Foreskin fibroblast (primary cell): ENCODE measurements at places on chromosomes 3 and 15.

DNA sequence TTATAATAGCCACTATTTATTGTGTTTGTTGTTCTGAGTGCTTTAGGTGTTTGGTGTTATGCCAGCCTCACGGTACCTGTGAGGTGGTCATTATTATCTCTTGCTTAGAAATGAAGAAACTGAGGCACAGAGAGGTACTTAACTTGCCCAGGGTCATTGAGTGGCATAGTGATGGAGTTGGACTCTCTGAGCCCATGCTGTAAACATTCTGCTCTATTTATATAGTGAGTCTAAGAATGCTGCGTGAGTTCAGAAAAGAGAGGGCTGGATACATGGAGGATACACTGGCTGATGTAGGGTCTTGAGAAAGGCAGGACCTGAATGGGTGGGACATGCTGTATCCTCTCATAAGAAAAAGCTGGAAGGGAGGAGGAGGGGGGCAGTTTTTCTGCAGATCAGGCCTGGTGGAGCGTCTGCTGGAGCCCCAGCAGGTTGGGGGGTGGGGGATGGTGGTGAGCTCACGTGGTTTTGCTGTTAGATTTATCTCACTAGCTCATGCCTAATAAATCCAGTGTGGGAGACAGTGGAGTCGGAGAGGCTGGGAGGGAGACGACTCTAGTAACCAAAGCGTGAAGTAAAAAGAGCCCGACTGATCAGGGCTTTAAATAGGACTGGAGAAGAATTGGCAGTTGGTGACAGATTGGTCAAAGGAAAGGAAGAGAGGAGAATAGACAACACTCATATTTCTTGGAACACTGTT is 16.0 kb downstream of the MED12L start:
- DNase-seq, result no peak

DNA sequence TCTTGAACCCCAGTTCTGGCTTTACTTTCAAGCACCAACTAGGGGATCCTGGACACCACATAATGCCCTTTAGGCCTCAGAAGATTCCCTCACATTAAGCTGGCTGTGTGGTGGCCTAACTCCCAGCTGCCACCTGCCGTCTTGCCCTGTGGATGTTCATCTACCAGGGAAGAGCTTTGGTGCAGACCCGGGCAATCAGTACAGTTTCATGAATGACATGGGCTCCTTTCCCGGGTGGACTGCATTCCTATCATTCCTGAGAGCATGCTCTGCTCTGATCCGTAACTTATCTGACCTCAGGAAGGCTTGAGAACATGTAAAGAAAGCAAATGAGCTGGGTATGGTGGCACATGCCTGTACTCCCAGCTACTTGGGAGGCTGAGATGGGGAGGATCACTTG is 50.0 kb upstream of the GSK3B start:
- peak; percentile 35 for DNase-seq

- DNase-seq, result no peak
These were observed 92.8 kb downstream of the EOMES start for GRCh38 chr3:27629366-27629765.

- no peak for DNase-seq
These were observed 4.3 kb downstream of the TLR9 start for GRCh38 chr3:52221141-52221562.

- peak; percentile 56 for DNase-seq
These were observed 51.0 kb downstream of the VGLL4 start for GRCh38 chr3:11592445-11593298.

- DNase-seq, result no peak
These were observed 41.2 kb downstream of the SLC2A2 start for GRCh38 chr3:170985304-170985703.

GRCh38 chr15:74302821-74303359 is 64.6 kb downstream of the CYP11A1 start:
- DNase-seq, result peak; percentile 46

GRCh38 chr3:68363796-68364195 is 568.6 kb downstream of the TAFA4 start:
- no peak for DNase-seq

GRCh38 chr15:67080118-67080899 is 14.9 kb downstream of the SMAD3 start:
- peak; percentile 79 for DNase-seq

GRCh38 chr3:10505050-10505790 is at the start of gene ATP2B2:
ATP2B2 (minus strand) TSS chr3:10505586; CDS start chr3:10449543, 56,043 bp downstream.
- DNase-seq, result peak; percentile 35

GRCh38 chr15:80404761-80405553 is 775 bp downstream of the ARNT2 start:
- DNase-seq, result peak; percentile 24

GRCh38 chr3:106332129-106332528 is 463.3 kb upstream of the CBLB start:
- DNase-seq, result no peak

GRCh38 chr3:50971487-50971924 is 296.8 kb downstream of the DOCK3 start:
- peak; percentile 6 for DNase-seq

DNA sequence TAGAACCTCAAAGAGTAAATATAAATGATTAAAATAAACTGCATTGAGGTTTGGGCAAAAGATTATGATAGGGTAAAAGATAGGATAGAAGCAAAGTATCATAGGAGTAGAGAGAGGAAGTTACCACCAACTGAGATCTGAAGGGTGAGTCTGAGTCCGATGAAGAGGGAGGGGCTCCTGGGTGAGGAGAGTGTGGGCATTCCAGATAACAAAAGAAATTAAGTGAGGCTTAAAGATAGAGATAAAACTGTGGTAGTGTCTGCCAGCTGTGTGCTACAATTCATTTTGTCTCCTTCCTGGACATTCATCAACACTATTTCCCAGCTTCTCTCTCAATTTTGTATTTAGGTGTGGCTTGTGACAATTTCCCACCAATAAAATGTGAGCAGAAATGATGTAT is 343.0 kb upstream of the PLSCR5 start:
- DNase-seq, result no peak

DNA sequence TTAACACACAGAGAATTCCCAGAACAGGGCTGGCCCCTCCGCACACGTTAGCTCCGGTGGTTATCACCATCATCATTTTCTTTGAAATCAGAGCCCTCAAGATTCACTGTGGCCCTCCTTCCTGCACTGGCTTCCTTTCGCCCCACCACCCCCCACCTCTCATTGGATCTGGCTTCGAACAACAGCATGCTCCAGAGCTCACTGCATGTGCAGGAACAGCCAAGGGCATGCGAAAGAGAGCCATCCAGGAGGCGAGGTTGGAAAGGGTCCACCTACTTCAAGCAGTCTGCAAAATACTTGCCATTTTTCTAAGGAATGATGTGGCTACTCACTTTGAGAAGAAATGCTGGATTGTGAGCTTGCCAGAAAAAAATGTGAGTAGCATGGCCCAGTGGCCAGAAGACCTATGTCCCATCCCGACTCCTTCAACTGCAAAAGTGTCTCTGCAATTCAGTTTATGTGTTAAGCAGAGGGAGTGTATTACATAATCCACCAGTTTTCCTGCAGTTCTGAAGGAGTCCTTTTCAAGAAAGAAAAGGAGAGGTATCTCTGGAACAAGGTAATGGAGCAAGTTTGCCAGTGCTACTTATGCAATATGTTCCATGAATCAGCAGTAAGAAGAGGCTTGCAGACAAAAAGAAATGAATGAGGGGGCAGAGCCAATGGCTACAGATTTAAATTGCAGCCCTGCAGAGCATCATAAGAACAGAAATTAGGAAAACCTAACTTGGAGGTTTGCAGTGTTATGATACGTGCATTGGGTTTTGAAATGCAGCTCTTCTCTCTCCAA is 92.8 kb downstream of the OCA2 start:
- no peak for DNase-seq

DNA sequence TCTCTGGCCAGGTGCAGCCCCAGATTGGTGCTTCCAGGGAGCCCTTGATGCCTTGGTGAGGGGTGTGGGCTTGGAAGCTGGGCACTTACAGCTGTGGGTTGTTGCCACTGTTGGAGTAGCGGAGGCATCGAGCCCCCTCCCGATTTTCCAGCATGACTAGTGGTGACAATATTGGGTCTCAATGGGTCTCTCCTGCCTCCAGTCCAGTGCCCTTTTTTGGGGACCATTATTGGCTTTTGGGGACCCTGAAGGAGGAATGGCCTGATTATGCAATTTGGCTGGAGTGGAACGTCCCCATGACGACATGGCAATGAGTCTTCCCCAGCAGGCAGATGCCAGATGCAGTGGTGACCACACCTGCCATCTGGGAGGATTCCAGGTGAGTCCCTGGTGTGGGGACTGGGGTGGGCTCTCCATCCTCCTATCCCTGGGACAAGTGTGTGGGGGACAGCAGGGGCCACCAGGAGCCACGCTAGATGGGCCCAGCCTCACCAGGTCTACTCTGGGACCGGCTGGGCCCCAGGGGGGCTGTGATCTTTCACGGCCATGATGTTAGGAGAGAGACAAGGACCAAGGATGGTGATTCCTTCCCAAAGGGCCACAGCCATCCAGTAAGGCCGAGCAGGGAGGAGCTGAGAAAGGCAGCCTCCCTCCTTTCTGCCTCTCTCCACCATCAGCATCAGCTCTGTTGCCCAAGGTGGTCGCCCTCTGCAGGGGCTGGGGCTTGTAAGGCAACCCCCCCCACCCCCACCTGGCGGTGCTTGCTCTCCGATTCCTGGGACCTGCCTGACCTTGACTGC is 196.8 kb downstream of the GOLGA6L6 start:
- no peak for DNase-seq

DNA sequence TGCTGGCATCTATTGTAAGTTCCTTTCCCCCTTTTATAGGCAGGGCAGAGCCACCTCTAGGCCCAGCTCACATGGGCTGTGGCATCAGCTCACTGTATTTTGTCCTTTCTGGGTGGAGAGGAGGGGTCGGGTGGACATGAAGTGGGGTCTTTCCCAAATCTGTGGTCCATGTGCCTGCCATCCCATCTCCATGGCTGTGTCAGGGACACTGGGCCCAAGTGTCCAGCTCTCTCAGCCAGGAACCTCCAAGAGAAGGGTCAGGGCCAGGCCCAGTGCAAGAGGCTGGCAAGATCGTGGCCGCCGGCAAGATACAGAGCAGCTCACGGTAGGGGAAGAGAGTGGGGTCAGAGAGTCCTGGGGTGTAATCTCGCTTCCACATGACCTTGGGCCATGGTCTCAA is 85.3 kb downstream of the PCSK6 start:
- no peak for DNase-seq

DNA sequence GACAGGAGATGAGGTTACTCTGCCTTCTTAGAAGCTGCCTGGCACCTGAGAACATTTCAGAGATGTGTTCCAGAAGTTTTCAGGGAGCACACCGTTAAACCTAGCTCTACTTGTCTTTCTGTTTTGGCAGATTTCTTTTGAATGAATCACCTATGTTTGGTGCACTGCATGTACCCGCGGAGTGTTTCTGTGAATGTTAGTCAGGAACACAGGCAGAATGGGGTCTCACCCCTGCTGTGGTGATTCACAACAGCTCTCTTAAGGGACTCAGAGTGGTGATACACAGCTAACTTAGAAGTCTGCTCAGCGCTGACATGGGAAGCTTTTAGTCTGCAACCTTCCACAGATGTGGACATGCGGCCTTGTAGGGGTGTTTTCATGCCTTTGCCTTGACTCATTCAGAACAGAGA is 24.0 kb downstream of the TSEN2 start:
- peak; percentile 99 for DNase-seq

DNA sequence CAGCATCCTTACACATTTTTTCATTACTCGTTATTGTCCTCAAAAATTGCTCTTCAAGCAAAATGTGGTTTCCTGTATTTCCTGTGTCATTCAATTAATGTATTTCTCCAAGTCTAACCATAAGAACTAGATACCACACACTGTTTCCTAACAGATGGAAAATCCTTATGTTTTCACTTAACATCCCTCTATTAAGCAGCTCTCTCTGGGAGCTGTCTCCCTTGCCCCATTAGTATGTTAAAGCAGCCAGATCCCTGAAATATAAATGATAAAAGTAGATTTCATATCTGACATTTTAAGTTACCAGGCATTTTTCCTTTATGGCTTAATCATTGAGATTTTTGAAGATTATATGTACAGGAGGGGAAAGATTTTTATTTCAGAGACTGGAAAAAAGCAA is 15.9 kb downstream of the PFN2 start:
- DNase-seq, result no peak

GRCh38 chr3:168895419-168895818 is 768.1 kb downstream of the MECOM start:
- DNase-seq, result no peak

DNA sequence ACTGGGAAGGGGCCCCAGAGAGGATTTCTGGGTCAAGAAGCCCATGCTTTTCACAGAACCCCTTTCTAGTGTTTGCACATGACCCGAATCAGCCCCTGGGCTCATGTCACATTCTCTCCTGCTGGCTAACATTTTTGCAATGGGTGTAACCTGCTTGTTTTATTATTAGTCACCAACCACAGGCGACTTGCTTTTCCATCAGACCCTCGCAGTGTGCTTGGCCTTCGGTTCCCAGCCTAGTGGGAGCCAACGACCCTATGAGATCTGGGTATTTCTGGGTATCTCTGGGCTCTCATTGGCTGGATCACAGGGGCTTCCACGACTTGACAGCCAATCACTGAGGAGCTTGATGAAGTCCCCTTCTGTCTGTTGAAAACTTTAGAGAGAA is 11.0 kb upstream of the FBLN2 start:
- DNase-seq, result peak; percentile 90

DNA sequence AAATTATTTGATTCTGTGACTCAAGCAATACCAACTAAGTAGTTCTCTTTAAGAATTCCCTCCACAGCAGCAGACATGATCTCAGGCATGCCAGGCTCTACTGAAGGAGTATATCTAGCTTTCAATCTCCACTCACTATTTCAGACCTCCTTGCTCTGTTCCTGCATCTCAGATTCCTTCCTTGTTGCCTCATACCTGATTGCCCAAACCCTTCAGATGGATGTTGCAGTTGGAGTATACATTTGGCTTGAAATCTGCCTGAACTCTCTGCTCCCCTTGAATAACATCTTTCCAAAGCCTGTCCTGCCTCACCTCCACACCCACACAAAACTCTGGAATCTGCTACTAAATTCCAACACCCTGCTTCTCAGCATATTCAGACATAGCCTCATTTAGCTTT is 19.8 kb upstream of the TM4SF4 start:
- DNase-seq, result peak; percentile 80

DNA sequence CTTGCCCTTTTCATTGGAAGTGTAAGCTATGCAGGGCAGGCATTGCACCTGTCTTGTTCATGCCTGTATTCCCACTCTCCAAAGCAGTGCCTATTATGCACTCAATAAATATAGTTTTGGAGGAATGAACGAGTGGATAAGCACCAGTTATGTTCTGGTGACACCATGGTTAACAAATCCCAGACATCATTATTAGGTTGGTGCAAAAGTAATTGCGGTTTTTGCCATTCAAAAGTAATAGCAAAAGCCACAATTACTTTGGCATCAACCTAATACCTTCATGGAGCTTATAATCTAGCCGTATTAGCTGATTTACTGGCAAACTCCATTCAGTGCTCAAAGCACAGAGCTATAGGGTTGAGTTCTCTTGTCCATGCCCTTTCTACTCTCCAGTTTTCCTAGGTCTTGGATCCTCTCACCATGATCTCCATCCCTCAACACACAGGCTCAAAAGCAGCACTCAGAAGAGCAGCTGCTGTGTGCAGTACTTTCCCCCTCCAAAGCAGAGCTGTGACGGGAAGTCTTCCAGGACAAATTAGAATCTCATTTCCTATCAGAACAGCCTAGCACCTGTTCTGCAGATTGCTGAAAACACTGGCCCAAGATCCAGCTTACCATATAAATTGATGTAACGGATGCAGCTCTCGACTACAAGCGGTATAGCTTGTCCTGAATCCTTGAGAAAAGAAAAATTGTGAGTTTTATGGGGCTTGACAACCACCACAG is 63.2 kb upstream of the RAD18 start:
- no peak for DNase-seq

GRCh38 chr3:143737065-143737464 is 111.2 kb downstream of the SLC9A9 start:
- DNase-seq, result no peak

- DNase-seq, result no peak
These were observed 403.2 kb downstream of the MECOM start for GRCh38 chr3:169260296-169260695.
